ENCODE measurements at places on chromosomes 2 and 18.

GRCh38 chr2:225064362-225064761, 22.1 kb upstream of the DOCK10 start:
- no peak for DNase-seq

DNA sequence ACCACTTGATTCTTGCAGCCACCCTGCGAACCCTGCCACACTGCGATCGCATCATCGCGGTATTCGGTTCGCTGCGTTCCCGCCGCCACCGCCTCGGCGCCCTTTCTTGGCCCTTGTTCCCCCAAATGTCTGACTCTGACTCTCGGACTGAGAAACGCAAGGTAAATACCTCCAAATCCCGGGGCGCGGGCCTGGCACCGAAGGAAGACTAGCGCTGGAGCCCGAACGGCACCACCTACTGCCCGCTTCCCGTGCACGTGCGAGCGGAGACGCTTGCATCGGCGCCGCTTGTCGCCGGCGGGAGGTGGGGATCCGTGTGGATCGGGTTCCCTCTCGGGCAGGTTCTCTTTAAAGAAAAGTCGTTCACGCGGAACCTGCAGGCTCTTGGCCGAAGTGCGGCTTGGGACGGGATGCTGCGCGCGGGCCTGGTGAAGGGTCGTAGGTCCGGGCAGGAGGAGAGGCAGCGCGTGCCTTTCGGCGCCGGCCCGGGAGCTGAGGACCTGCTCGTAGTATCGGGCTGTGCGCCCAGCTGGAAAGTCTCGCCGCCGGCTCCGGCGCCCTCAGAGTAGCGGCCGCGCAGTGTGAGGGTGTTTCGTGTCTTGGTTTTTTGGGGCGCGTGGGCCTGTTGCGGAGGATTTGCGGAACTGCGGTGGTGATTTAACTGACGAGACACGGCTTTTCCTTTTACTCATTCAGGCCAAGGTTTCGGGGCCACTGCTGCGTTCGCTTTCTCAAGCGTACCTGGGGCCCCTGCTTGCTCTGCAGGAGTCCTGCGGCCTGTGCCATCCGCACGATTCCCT, 514 bp downstream of the BCL2L11 start:
- peak; percentile 30 for DNase-seq

GRCh38 chr2:239316562-239317465, 84.0 kb downstream of the HDAC4 start:
- peak; percentile 52 for DNase-seq

GRCh38 chr2:98479959-98480524, 35.4 kb downstream of the INPP4A start:
- peak; percentile 80 for DNase-seq

DNA sequence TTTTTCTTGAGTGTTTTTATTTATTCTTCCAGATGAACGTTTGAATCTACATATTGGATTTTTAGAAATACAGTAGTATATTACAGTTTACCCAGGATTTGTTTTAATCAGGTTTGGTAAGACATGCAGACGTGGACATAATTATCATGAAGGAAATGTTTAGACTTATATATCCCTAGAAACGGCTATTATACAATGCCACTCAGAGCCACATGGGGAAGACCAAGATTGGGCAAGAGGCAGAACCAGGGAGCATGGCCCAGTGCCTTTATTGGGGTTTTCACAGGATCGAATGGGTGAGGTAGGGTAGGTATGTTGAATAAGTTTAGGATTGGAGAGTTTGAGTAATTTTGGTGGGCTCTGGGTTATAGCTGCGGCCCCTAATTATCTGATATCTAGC, 212.2 kb downstream of the CAMKMT start:
- no peak for DNase-seq

- DNase-seq, result no peak
These were observed 214.5 kb upstream of the CTAGE1 start for GRCh38 chr18:22632191-22632590.

GRCh38 chr18:80046011-80046410, 11.8 kb downstream of the RBFA start:
- DNase-seq, result no peak

GRCh38 chr2:147110317-147110716, 734.5 kb upstream of the ACVR2A start:
- DNase-seq, result no peak

- DNase-seq, result peak; percentile 24
These were observed 23.5 kb downstream of the MIB1 start for GRCh38 chr18:21763846-21764646.

DNA sequence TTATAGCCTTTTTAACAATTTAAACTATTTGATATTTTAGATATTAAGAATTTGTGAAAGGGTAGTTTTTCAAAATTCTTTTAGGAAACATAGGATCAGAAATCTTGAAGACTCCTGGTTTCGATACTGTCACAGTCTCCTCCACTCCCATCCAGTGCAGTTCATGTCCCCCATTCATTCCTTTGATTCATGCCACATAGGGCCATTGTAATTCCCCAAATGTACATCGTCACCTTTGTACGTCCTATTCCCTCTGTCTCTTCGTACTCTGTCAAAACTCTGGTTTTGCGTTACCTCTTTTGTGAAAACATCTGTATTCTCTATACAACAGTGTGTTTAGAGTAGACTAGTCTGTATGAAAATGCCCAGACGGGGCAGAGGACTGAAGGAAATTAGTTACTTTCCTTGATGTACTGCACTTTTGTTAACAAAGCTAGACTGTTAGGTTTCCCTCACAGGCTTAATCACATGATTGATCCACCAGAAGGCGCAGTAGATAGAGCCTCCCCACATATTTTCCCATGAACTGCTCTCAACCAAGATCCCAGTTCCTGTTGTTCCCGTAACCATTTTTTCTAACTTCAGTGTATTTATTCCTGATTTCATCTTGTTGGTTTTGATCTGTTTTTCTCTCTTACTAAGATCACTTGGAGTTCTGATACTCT, 2.5 kb downstream of the MRPL35 start:
- peak; percentile 57 for DNase-seq

DNA sequence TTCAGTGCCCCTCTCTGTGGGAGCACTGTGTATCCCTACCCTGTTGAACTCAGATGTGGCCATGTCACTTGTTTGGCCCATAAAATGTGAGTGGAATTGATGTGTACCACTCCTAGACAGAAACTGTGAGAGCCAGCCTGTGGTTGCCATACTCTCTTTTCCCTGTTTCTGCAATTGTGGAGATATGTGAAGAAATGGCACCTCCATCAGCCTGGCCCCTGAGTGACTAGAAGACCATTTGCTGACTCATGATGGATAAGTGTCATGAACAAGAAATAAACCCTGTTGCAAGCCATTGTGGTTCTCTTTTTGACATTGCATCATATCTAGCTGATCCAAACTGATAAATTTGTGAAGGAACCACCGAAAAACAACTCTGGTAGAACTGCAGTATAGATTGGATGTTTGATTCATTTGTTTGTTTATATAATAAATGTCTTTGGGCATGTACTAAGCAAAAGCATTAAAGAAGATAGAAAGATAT, 214.5 kb upstream of the FBXO11 start:
- peak; percentile 68 for DNase-seq

- DNase-seq, result no peak
These were observed 530.1 kb downstream of the SOX11 start for GRCh38 chr2:6222296-6222695.

DNA sequence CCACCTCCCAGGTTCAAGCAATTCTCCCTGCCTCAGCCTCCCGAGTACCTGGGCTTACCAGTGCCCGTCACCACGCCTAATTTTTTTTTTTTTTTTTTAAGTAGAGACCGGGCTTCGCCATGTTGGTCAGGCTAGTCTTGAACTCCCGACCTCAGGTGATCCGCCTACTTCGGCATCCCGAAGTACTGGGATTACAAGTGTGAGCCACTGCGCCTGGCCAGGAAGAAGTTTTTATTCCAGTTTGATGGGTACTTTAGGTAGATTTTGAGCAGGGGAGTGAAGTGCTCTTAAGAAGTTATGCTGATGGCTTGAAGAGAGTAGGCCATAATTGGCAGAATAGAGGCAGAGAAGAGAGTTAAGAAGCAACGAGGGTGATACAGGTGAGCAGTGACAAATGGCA, 25.3 kb downstream of the FZD5 start:
- no peak for DNase-seq
